ENCODE measurements at places on chromosomes 1 and 21.

DNA sequence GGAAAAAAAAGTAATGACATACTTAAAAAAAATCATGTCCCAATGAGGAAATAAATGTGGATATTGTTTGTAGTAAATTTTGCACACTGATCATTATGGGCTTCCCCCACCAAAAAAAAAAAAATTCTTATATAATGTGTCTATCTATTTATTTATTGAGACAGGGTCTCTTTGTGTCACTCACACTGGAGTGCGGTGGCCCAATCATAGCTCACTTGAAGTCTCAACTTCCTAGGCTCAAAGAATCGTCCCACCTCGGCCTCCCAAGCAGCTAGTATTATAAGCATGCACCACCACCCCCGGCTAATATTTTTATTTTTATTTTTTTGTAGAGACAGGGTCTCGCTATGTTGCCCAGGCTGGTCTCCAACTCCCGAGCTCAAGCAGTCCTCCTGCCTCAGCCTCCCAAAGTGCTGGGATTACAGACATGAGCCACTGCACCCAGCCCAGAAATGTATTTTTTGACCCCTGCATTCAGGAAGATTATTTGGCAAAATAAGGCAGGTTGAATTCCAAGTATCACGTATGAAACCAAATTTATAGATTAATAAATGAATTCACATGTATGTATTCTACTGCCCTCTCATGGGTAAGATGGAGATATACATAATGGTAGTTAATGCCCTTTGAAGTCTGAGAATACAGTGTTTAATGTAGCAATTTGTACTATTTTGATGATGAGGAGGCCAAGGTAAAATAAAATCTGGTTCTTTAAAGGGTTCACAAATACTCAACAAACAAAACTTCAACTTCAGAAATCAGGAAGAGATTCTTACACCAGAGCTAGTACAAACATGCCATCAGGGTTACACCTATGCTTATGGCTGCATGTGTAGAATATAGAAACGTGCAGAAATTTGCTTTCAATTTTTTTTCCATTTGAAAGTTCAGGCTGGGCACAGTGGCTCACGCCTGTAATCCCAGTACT lies 1.4 kb upstream of the DENND2C start:
- peak; percentile 13 for DNase-seq

DNA sequence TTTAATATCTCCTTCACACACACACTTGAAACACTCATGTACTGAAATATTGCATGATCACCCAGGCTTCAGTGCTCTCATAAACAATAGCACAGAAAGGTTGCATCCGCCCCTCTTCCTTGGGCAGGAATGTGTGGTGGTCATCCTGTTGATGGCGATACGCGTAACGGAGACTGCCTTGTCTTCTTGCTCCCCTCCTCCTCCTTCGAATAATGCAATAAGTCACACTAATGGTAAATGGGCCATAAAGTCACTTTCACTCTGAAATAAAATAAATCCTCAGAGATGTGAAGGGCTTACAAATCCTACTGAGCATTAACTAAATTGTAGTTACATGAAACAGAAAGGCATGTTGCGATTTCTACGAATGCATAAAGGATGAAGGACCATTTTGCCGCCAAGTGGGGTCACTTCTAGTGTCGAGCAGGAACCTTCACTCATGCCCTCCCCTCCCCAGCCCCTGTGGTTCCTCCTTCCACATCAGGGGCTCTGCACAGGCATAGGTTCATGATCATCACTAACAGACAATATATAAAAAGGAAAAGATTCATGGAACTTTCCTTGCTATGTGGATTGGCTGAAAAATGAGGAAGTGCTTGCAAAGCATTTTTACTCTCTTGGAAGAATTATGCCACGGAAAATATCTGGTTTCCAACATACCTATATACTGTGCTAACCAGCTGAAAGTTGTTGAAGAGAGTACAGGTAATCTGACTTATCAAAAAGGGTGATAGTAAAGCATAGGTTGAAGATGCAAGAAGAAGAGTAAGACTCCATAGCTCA lies 1.2 kb upstream of the PGBD5 start:
- DNase-seq, result no peak

DNA sequence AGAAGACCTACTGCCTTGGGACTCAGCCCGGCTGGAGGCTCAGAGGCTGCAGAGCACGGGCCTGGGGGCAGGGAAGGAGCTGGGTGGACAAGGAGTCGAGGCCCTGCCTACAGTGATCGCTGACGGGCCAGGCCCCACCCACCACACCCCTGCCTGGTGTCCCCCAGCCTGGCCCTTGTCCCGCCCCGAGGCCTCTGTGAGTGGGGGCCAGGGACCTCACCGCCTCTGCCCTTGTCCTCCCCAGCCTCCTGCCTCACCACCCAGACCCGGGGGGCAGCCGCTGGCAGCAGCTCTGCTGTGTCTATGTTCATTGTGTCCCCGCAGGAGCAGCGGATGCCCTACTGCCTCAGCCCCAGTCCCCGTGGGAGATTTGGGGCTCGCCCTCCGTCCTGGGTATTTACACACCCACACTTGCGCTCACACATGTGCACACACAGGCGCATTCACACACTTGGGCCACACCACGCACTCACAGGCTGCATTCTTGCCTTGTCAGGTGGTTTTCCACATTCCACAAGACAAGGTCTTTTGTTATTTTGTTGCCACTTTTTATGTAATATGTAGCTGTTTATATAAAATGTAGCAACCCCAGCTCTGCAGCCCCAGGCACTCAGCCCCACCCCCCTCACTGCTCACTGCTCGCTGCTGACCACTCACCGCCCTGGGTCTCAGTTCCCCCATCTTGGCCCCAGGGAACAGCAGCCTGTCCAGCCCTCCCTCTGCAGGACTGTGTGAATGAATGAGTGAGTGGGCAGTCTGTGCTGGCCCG lies 7.3 kb downstream of the PFKL start:
- DNase-seq, result no peak

DNA sequence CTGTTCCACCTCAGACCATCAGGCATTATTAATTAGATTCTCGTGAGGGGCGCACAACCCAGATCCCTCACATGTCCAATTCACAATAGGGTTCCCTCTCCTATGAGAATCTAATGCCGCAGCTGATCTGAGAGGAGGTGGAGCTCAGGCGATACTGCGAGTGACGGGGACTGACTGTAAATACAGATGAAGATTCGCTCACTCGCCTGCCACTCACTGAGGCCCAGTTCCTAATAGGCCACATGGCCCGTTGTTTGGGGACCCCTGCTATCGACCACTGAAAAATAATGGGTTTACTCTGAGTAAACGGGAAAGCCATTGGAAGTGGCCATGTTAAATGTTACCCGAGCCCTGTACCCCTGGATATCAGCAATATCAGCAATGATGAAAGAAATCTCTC lies 65.9 kb downstream of the GRIK1 start:
- DNase-seq, result no peak

GRCh38 chr1:219298571-219299148 lies 125.0 kb downstream of the LYPLAL1 start:
- peak; percentile 65 for DNase-seq

DNA sequence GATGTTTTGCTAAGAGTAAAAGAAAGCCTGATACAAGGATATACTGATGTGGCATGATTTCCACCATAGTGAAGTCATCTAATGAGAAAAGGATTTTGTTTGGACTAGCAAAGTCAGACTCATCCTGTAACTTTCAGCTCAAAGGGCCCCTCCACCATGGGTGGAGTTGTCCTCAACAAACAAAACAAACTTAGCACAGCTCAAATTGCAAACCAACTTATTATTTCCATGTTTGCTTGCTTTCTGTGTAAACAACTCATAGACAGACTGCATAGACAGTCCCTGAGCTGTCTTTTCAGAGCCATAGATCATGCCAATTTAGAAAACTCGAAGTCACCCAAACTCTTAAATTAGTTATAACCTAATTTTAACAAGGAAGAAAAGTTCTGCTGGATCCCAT lies 69.4 kb upstream of the VAV3 start:
- DNase-seq, result no peak

DNA sequence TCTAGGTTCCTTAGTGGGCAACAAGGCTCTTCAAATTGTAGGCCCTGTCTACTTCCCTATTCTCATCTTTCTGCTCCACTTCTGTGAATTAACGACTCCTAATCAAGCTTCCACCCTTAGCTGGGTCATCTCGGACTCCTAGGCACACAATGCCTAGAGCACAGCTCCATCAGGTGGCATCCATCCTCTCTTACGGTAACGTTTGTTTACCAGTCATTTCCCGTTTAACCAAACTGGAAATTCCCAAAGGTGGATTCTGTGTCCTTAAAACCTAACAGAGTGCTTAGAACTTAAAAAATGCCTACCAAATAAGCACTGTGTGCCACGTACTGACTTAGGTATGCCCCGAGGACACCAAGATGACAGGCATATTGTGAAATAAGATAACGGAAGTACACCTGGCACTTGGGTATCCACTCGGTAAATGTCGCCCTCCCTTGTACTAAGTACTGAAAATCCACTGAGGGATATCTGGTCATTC lies 1.5 kb downstream of the PARP1 start:
- DNase-seq, result peak; percentile 21

DNA sequence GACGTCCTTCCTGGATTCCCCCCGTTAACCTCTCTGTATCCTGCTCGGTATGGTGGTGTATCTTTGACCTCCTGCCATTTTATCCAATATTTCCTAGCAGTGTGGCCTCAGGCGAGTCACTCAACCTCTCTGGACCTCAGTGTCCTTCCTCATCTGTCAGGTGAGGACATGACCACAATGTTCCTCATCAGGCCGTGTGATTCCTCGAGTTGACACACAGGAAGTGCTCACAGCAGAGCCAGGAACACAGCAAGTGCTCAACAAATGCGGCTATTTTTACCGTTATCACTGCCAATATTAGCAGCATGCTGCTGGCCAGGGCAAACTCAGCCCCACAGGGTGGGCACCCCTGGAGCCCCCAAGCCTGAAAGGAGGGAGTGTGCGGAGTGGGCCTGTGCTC lies 450.2 kb downstream of the KIF26B start:
- DNase-seq, result no peak

DNA sequence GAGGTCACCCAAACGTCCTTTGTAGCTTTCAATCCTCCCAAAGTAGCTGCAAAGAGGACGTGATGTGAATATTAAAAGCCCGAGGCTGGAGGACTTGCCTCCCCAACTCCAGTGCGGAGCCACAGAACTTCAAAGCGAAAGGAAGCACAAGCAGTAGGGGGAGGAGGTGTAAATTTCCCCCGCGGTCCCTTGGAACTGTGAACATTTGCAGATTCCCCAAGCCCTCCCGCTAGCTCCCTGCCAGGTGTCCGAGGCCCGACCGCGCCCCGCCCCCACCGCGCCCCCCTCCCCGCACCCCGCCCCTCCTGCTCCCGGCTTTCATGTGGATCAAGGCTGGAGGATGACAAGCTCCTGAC lies 41.5 kb upstream of the HAO2 start:
- no peak for DNase-seq

DNA sequence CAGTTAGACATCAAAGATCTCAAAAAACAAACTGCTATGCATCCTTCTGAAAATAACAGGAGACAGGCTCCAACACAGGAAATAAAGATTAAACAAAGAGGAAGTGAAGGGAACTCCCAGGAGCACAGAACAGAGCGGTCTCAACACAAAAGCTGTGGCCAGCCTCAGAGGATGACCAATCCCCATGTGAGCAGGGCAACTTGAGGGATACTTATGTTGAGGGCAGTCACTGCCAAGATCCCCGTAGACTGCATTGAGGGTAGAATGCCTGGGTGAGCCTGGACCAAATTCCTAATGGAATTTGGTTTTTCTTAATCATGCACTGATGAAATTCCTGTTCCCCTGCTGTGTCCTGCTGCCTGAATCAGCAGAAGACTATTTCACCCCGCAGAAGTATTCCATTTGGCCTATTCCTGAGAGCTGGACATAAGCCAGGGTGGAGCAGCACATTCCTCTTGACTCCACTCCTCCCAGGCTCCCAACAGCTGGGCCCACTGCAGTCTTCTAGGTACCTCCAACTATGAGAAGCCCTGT lies 49.0 kb downstream of the JAK1 start:
- peak; percentile 99 for DNase-seq

GRCh38 chr1:228940926-228941325 lies 205.6 kb downstream of the RHOU start:
- no peak for DNase-seq

GRCh38 chr1:248404024-248404423 lies 1.2 kb downstream of the OR2T1 start:
- DNase-seq, result no peak

DNA sequence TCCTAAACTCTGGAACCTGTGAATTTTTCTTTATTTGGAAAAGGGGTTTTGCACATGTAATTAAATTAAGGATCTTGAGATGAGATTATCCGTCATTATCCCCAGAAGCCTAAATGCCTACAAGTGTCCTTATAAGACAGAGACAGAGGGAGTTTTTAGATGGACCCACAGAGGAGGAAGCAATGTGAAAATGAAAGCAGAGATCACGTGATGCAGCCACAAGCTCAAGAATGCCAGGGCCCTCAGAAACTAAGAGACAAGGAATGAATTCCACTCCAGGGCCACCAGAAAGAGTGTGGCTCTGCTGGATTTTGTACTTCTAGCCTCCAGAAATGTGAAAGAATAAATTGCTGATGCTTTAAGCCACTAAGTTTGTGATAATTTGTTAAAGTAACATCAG lies 183.6 kb upstream of the UBE2U start:
- peak; percentile 76 for DNase-seq

- DNase-seq, result no peak
These were observed 216.9 kb downstream of the APP start for GRCh38 chr21:25953659-25954058.

- DNase-seq, result no peak
These were observed 2028.7 kb downstream of the NCAM2 start for GRCh38 chr21:23026878-23027277.

DNA sequence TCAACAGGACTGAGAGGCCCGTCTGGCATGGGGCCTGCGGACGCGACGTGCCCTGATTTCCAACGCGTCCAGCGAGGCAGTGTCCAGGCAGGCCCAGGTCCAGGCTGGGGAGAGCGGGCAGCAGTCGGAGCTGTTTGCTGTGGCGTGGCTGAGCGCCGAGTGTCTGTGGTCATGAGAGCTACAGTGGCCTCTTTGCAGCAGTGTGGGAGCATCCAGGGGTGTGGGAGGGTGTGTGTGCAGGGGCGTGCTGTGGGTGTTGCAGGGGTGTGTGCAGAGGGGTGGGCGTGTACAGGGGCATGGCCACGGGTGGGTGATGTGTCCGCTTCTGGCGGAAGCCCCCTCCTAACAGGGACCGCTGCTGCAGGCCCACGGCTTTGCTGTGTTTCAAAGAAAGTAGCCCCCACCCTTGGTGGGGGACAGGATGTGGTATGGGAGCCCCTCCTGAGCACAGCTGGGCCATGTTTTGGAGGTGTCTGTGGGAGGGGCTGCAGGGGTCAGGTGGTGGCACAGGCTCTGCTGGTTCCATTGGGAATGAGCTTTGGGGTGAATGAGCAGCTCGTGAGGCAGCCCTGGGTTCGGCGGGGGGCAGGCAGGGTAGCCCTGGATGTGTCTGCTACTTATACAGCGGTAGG lies 17.7 kb downstream of the PLCH2 start:
- no peak for DNase-seq

GRCh38 chr1:231337043-231337471 lies 595 bp downstream of the EXOC8 start:
- DNase-seq, result no peak

DNA sequence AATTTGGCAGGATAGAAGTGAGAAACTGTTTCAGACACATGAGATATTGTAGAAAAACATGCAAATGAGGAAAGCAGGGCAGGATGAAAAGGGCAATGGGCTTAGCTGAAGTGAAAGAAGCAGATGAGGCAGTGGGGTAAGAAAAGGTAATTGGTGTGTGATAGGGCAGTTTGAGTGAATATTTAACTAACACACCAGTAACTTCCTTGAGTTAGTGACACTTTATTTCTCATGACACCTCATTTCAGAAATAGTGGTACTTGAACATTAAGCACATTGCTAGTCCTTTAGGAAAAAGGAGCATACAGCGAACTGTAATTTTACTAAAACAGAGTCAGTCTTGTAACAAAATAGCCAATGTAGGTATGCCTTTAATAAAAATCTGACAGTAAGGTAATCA lies 415.0 kb downstream of the DPYD start:
- DNase-seq, result no peak
